Stimulated activated CD4-positive, alpha-beta T cell treated with anti-CD3 and anti-CD28 coated beads, TNF-alpha, amount 100 ng/mL, for 48 hours (primary cell): ENCODE measurements at places on chromosomes 3 and 15.

DNA sequence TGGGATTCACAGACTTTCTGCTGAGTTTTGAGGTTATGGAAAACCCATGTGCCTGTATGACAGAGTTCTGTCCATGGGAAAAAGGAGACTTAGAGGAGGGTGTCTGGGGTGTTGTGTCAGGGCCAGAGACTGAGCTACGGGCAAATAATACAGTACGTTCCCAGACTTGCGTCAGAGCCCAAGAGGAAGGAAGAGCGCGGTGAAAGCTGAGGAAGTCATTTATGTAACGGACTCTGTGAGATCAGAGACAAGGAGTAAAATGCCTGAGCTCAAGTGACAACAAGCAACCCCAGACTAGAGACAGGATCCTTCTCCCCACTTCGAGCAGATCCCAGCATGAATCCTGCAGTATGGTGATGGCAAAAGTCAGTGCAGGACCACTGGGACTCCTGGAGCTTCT lies 368.6 kb upstream of the MCTP2 start:
- no peak for DNase-seq

DNA sequence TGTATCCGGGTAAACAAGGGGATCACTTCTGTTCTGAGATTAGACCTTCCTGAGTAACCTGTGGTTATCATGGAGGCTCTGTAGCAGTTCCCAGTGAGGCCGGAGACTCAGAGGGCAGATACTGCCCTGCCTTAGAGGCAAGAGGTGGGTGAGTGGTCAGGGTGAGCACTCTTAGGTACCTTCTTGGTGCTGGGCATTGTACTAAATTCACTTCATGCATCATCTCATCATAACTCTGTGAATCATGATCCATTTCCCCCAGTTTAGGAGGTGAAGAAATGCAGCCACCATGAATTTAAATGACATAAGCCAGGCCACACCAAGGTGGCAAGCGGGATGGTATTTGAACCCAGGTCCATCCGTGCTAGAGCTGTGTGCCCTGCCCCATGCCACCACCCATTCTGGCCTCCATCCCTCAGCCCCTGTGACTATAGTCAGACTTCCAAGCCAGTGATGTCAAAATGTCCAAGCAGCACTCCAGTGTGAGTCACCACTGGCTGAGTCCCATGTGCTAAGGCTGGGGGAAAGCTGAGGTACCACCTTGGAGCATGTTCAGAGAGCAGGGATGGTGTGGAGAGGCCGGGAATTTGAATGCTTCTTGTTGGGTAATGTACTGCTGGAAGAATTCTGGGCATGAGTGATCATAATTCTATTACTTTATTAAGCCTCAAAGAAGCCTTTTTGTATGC lies 88.8 kb downstream of the EPHB1 start:
- no peak for DNase-seq

GRCh38 chr15:48596415-48596814 lies 49.1 kb downstream of the FBN1 start:
- DNase-seq = no peak

DNA sequence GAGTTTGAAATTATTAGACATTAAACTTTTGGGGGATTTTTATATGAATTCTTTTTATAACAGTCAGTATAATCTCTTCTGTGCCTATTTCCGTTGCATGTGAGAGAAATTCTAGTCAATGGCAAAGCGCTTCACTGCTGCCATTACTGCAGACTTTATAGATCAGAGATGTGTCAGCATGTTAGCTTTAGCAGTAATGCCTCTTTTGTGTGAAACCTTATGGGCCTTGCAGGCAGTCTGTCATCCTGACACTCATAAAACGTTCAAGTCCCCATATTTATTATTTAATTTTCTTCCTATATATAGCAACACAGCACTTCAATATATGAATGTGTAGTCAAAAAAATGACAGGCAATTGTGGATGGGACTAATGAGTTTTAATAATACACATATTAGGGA lies 191.0 kb downstream of the NLGN1 start:
- DNase-seq = no peak

- DNase-seq = no peak
These were observed 318.6 kb downstream of the PLOD2 start for GRCh38 chr3:145842294-145842902.

DNA sequence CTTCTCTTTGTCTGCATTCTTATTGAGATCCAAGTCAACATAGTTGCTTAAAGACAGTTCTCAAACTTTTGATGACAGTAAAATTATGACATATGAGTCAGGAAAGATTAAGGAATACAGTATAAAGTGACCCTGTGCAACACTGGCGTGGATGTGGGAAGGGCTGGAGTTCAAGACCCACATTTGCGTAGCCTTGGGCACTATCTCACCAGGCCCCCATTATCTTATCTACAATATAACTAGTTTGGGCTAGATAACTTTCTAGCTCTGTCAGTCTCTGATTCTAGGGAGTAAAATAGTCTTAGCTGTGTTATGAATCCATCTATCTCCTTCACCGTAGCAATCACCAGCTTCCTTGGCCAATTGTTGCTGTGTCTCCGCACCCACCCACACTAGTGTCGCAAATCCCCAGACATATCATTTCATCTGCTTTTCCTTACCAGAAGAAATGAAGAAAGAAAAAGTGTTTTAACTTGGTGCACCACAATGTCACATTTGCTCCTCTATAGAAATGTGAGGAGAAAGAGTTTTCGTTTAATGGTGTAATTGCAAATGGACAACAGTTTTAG lies 14.9 kb upstream of the TM4SF4 start:
- DNase-seq = no peak

- no peak for DNase-seq
These were observed 3.9 kb upstream of the ARPP21 start for GRCh38 chr3:35635407-35635806.

DNA sequence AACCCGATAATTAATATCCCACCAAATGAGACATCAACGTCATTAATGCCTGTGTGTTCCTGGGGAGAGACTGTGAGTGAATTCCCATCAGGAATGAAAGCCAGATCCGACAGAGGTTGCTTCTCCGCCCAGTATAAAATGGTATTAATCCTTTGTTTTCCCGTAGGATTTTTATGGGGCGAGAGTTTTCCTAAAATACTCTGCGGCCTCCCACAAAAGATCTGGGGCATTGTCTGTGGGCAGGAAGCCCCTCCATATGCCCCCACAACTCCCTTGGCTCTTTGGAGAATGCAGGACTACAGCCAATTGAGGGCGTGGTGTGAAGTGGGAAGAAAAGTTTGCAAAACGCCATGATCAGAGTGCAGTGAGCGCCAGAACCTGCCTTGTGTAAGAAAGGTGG lies 26.7 kb downstream of the ZIC4 start:
- no peak for DNase-seq

GRCh38 chr3:67361323-67361722 lies 293.1 kb downstream of the SUCLG2 start:
- DNase-seq = no peak
